Hindlimb muscle (tissue), 1 donor: ENCODE measurements at places on chromosomes 7 and 10. TPM values are rescaled to one million over a fixed set of nuclear protein-coding genes. Genes with fewer than 3 reads are reported as not detected.

DNA sequence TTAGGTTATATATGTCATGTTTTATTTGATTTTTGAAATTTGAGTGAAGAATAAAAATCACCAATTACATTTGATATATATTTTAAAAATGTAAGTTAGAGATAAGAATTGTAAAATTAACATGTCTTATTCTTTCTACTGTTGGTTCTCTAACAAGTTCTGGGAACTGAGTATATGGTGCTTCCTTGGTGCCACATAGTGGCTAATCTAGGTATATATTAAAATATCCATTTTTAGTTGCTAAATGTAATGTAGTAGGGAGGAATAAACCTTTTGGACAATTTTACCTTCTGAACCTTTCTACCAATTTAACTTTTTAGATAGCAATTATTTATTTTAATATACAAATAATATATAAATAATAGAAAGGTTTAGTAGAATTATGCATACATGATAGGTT lies 17.5 kb downstream of the CFAP69 start:
- DNase-seq: no peak

Gene MYO1G
- 0.59 TPM for polyA plus RNA-seq

DNA sequence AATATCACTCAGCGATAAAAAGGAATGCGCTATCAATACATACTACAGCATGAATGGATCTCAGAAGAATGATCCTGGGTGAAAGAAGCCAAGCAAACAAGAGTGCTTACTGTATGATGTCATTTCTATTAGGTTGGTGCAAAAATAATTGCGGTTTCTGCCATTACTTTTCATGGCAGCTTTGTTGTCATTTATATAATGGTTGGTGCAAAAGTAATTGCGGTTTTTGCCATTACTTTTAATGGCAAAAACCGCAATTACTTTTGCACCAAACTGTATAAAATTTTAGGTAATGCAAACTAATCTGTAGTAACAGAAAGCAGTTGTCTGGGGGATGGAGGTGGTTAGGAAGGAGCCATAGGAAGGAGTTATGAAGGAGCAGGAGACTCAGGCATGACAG lies 318.3 kb upstream of the ZMIZ1 start:
- no peak for DNase-seq

DNA sequence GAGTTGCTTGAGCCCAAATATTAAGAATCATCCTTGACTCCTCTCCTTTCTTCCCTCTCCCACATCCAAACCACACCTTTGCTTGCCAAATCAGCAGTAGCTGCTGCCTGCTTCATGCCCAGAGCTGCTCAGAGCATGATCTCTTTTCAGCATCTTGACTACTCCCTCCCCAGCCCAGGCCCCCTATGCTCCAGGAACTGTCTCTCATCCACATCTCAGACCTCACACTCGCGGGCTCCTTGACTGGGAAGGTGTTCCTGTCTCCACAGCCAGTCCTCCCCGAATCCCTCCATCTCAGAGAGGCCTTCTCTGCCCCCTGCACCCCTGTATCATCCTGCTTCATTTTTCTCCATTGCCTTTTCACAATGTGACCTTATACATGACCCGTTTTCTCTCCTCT lies 157.0 kb downstream of the DNAJB6 start:
- no peak for DNase-seq

Gene ABCB8
- polyA plus RNA-seq: 19.9 TPM

- DNase-seq: peak; percentile 66
Observed at GRCh38 chr10:28432210-28432676, 100.7 kb upstream of the WAC start.

- DNase-seq: no peak
Observed at GRCh38 chr10:128095027-128095752, 31.0 kb downstream of the MKI67 start.

- no peak for DNase-seq
Observed at GRCh38 chr7:116097365-116098009, 66.9 kb upstream of the TFEC start.

GRCh38 chr7:134795231-134795630 lies 15.8 kb downstream of the CALD1 start:
- DNase-seq: no peak

Gene AGR3
- polyA plus RNA-seq: not detected

- no peak for DNase-seq
Observed at GRCh38 chr10:88983206-88983605, 7.4 kb upstream of the FAS start.

Gene SPDYE2
- polyA plus RNA-seq: 14.8 TPM

DNA sequence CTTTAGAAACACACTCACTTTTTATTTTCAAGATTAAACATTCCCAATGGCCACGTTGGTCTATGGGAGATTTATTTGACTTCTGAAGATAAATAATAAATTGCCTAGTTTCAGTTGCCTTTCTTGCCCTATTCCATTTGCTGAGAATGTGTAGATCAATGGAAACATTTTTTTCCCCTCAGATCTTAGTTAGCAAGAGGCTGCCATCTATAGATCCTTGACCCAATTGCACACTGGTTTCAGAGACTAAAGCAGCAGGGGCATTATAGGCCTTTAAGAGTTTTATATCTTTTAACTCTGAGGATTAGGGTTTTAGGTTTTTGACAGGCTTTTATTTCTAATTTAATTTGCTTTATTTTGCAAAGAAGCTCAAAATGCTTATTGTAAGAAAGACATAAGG lies 163.2 kb upstream of the GPR26 start:
- no peak for DNase-seq
